ENCODE measurements at places on chromosomes 1 and 21.

DNA sequence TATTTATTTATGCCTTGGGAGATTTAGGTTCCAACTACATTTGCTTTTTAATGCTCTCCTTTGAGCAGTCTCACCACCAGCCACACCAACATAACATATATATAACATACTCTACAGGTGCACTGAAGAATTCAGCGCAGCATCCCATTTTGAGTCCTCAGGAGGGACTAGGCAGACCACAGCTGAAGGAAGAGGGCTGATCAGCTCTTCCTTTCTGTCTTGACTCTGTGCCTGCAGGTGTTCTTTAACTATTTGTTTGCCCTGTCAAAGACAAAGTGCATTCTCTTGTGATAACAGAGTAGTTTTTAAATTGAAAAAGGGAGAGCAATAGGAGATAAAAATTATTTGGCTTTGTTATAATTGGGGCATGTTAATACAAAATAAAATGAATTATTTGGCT, 17.0 kb downstream of the HIPK1 start:
- no peak for DNase-seq

DNA sequence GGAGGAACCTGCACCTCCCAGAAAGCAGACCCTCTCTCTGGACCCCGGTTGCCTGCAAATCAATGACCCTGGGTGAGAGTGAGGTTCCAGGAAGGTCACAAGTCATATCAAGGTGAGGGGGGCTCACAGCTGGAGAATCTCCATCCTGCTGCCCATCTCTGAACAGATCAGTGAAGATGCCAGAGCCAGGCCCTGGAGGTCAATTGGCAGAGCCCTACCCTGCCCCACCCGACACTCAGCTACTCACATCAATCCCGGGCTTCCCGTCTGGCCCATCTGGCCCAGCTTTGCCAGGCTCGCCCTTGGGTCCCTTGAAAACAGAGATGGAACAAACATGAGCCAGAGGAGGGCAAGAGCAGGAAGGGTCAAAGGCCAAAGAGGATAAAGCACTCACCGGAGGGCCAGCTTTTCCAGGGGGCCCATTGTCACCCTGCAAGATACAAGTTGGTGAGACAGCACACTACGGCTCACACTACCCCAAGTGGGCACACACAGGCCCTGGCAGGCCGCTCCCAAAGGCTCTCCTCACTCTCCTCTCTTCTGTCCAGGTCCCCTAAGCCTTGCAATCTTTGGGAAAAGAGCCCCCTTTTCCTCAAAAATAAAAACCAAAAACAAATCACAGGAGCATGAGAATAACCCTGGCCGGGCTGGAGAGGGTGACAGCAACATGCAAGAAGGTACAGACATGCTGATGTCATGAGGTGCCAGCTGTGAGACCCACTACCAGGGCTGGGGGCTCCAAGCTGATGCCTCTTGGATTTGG, 2.9 kb downstream of the COL9A2 start:
- no peak for DNase-seq

DNA sequence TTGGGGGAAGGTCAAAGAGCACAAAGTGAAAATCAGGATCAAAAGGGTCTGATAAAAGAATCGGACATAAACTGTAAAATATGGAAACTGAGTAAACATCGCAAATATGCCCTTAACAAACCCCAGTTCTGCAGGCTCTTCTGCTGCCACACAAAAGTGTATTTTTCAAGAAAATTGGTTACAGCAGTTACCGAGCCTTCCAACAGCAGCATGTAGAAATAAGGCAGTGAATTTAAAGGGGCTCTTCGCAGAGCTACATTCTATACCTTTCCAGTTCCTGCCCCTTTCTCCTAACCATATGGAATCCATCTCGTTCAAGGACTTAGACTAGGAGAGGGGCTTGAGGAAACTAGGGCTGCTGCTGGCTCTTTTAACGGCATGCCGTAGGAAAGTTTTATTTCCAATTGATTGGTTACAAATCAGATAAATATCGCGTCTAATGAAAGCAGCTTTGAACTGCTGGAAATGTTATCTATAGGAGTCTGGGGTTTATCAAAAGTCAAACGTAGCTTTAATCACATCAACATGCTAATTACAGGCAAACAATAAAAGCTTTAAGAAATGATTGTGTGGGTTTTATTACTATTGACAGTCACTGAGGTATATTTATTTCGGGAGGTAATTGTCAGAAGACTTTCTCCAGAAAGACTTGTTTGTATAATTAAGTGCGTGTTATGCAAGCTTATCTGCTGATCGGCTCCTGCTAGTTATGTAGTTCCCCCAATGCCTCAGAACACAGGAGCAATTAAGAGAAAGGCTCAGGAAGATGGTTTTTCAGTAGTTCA, 59.1 kb downstream of the GORAB start:
- DNase-seq = peak; percentile 27

- no peak for DNase-seq
Observed at GRCh38 chr1:223001653-223002634, 141.1 kb downstream of the TLR5 start.

- peak; percentile 49 for DNase-seq
Observed at GRCh38 chr1:93346421-93346993, 800 bp downstream of the DR1 start.

DNA sequence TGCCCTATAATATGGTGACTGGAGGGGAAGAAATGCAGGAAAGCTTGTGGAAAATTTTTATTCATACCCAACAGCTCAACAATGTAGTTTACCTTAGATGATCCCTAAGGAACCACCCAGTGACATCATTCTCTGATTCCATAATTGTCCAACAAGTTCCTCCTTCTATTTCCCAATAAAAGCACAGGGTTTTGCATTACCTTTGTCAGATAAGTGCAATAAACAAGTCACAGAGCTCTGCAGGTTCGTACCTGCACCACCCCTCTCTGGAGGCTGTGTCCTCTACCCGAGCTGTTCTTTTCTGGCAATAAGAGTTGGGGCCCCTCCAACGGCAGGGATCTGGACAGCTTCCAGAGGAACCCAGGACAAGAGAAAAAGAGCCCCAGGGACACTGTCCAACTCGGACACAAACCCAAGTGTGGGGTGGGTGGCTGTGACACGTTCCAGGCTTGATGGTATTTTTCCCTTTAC, 38.8 kb downstream of the RCAN1 start:
- no peak for DNase-seq

GRCh38 chr1:168583571-168583970, 7.2 kb downstream of the XCL1 start:
- no peak for DNase-seq

DNA sequence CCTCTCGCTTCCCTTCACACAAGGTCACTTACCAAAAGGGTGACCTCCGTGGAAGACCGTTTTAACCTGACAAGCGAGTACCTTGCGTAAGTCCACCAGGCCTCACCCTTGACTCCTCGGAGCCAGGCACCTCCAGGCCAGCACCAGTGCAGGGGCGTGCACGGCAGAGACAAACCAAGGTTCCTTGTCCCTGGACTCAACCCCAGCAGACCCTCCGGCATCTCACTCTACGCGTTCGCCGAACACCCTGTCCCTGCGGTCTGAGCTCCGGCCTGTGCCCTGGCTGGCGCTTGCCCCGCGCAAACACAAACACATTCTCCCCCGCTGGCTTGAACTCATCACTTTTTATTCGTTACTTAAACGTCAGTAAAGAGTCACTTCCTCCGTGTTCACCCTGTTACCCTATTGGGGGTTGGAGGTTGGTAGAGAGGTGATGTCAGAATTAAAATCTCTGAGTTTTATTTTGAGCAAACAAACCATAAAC, 4.5 kb downstream of the TBX15 start:
- no peak for DNase-seq

DNA sequence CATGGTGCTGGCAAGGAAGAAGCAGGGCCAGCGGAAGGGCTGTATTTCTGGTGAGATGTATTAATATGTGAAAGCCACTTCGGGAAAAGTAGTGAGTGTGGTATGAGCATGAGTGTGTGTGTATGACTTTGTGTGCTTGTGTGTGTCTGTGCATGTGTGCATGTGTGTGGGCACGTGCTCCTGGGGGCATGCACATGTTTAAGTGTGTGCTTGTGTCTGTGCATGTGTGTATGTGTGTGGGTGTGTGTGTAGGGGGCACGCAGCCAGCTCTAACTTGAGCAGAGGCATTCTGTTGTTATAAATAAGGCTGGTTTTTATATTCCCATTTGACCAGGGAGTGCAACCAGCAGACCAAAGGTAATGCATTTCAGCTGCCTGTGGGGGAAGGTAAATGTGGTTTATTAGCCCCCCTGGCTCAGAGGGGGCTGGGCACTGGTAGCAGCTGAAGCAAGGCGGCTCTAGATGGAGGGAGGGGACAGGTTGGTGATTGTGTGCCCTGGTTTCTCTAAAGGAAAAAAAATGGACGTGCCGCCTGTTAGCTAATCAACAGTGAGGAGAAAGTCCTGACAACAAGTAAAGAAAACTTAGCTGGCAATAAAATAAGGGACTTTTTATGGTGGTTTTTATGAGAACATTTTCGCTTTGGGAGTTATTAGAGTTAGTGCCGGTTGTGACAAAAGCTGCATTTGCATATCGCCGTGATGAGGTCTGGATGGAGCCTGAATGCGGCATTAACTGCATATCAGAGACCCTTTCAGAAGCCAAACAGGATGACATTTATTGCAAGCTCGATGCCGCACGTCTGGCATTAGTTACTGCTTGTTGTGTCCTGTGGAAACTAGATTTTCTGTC, 180.1 kb downstream of the CAMTA1 start:
- DNase-seq = peak; percentile 15

GRCh38 chr1:67134695-67135094, at the start of gene C1orf141:
Gene C1orf141 (minus strand): TSS chr1:67134970. CDS start chr1:67127240, 7,730 bp downstream.
- peak; percentile 96 for DNase-seq

DNA sequence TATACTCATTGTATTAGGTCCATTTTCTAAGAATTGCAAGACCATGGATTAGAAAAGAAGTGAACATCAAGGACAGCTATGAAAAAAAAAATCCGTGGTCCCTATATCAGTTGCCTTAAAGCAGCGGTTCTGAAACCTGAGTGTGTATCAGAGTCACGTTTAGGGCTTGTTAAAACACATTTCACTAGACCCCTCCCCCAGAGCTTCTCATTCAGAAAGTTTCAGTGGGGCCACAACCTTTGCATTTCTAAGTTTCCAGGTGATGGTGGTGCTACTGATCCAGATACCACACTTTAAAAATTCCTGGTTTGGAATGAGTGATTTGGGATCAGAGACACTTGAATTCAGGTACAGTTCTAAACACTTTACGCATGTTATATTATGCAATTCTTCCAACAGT, 96.1 kb upstream of the PRMT6 start:
- DNase-seq = no peak
